ENCODE measurements at places on chromosomes 5 and 9. TPM values are rescaled to one million over a fixed set of nuclear protein-coding genes. Genes with fewer than 3 reads are reported as not detected.
A peak's percentile ranks its signal among the peaks of the same experiment; 100 is the strongest.

DNA sequence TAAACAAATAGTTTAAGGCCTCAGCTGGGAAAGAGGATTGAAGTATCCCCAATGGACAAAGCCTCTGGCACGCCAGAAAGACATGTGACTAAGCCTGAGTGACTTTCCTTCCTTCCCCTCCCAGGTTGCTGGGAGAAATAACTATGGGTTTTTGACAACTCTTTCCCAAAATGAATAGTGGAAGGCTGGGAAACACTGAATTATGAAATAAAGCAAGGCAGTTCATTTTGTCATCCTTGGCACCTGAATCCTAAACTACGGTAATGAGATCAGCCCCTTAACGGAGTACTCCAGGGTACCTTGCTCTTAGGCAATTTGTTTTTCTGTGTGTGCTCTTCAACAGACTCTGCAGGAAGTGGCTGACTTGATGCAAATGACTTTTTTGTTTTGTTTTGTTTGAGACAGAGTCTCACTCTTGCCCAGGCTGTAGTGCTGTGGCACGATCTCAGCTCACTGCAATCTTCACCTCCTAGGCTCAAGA, 75.2 kb downstream of the LMNB1 start:
- peak; percentile 62 for DNase-seq

DNA sequence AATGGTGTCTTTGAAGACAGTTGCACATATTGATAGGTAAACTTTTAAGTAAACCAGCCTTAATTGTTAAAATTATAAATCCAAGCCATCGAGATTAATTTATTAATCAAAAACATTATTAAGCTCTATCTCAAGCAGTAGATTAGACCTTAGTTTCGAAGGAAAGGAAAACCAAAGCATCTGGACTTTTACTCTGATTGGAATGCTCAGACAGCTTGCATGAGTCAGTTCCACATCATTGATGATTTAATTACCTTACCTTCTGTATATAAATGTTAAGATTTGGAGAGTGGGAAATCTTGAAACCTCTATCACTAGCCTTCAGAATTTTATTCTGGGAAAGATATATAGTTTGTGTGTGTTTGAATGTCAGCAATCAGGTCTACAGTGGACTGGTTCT, 23.9 kb downstream of the DCP2 start:
- DNase-seq: no peak

DNA sequence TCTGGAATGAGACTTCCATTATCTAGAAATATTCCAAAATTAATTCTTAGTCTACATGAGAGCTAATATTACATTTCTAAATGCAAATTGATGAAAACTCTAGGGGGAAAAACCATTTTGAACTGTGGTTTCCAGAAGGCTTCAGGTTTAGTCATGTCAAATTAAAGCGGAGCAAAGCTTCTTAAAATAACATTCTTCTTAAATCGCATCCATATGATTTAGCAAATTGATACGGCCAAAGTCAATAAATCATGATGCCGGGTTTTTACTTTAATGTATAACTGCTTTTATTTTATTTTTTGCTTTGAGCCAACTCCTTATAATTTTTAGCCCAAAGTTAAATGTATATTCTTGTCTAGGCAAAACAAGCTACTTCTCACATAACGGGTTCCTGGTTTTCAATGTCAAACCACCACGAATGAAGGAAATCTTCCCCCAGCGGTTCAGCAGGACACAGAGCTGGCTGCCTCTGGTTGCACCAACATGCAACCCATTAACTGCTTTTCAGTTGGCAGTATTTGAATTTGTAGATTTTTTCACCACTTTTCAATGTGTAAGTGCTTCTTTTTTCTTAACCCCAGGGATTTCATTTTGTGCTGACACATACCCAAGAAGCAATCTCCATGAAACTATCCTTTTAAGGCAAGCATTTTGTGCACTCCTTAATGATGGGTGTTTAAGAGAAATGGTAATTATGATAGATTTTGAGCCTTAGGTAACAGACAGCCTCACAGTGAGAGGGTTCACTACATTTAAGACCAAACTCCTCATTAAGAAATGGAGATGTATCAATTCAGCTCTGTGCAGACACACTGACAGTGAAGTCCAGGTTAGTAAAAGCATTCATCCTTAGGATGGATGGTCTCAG, 35.5 kb downstream of the EFNA5 start:
- no peak for DNase-seq

- DNase-seq: peak; percentile 86
Observed at GRCh38 chr5:100901821-100902341, 1.2 kb downstream of the ST8SIA4 start.

DNA sequence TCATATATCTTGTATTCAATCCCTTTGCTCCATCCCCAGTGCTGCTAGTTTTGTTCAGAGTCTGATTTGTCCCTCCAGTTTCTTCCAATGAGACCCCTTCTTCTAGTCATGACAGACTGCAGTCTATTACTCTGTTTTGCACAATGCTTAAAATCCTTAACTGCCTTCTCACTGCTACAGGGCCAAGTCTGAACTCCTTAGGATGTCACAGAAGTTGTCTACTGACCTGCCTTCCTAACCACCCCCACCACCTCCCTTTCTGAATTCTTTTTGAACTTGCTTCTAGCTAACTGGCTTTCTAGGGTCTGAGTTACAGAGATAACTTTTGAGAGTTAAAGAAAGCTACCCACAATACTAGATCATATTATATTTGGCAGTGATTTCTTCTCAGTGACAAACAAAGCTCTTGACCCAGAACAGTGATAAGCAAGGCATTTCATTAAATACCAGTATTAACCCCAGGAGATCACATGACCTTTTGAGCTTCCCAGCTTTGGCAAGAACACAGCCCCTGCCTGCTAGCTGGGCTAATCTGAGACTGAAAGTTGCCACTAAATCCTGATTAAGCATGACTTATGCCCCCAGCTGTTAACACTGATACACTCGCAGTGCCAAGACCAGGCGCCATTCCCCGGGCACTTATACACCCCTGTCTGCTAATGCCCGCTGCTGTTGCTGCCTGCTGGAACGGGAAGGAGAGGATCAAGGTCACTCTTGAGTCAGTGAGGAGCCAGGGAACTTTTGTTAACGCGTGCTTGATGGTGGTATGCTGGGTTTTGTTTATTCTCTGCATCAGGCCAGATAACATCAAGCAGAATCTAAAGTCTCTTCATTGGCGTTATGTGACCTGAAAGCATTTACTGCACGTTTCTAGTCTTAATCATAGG, 36.4 kb upstream of the ADAMTSL1 start:
- DNase-seq: peak; percentile 89

GRCh38 chr9:114002986-114003350, 75.1 kb downstream of the AMBP start:
- no peak for DNase-seq

GRCh38 chr9:132531710-132532570, 50.5 kb upstream of the BARHL1 start:
- DNase-seq: no peak

GRCh38 chr9:110016340-110016739, 191.6 kb downstream of the C9orf152 start:
- DNase-seq: peak; percentile 94

DNA sequence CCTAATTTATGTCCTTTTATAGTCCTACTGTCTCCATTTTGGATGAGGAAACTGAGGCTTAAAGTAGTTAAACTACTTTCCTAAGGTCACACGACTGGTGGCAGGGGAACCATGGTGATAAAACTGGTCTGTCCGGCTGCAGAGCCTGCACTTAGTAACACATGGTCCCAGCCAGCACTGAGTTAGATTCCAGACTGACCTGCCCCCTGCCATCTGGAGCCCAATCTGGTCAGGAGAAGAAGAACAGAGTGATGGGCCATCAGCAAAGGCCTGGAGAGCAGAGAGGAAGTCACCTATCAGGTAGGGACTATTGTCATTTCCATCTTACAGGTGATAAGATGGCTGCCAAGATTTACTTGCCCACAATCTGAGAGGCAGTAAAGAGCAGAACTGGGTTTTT, 86.6 kb upstream of the SLC25A48 start:
- no peak for DNase-seq

GRCh38 chr5:127097278-127097677, 24.0 kb upstream of the C5orf63 start:
- no peak for DNase-seq

DNA sequence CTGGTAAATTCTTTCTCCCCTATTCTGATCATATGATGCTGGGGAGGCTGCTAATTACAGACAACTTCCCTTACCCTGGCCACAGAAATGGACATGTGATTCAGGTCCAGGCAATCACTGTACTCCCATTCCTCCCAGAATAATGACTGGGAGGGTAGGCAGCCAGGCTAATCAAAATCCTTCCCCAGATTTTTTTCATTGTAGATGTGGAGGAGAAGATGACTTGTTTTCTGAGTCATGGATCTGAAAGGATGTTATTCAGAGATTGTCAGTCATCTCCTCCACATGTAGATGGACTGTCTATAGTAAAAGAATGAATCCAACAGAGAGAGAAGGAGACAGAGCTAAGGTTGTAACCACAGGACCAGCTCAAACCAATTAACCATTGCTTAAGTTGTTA, 123.9 kb upstream of the PUM3 start:
- DNase-seq: no peak

DNA sequence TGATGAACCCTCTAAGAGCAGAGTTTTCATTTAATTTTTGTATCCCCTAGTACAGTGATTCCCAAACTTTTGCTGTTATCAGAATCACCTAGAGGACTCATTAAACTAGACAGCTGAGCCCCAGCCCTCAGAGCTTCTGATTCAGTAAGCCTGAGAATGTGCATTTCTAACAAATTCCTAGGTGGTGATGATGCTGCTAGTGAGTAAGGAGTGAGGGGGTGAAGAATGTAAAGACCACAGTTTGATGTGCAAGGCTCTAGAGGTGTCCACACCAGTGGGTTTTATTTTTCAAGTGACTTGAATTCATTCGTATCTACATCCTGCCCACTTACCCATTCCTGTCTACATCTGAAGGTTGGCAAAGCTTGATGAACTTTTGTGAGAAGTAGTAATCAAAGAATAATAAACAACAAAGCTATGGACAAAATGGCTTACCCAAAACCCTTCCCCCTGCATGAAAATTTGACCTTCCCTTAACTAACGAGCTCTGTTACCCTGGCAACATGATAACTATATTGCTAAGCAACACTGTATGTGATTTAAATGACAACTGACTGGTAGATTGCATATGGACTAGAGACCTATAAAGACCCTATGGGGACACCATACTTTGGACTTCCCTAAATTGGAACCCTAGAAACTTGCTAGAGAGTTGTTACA, 35.2 kb downstream of the DTWD2 start:
- no peak for DNase-seq

GRCh38 chr9:15211815-15212495, 95.1 kb downstream of the TTC39B start:
- no peak for DNase-seq

GRCh38 chr5:5042806-5043205, 97.3 kb upstream of the ADAMTS16 start:
- DNase-seq: no peak

GRCh38 chr5:142821733-142822487, 51.7 kb downstream of the ARHGAP26 start:
- peak; percentile 77 for DNase-seq

GRCh38 chr5:128339585-128339984, 198.5 kb downstream of the FBN2 start:
- no peak for DNase-seq

- no peak for DNase-seq
Observed at GRCh38 chr5:30659417-30659816, 534.1 kb upstream of the CDH6 start.

GRCh38 chr5:170536525-170536924, 32.7 kb downstream of the KCNIP1 start:
- no peak for DNase-seq

- DNase-seq: no peak
Observed at GRCh38 chr9:81137976-81138568, 551.3 kb downstream of the TLE1 start.

DNA sequence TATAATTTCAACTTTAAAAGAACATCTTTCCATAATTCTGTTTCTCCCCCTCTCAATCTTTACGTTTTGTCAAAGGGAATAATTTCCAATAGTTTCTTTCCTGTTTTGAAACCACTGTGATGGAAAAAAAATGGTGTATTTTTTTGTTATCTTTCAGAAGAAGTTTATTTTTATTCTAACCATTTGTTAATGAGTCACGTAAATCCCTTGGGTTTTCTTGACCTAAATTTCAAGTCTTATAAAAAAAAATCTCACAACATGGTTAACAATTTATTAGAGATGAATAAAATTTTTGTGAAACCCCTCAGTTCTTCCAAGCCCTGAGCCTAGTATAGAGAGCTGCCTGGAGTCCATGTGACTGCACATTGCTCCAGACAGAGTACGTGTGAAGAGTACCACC, 106.1 kb upstream of the FBXL17 start:
- no peak for DNase-seq

- DNase-seq: no peak
Observed at GRCh38 chr9:119736491-119737454, 367.5 kb upstream of the BRINP1 start.

GRCh38 chr5:137461391-137462264, 37.5 kb downstream of the SPOCK1 start:
- DNase-seq: no peak

DNA sequence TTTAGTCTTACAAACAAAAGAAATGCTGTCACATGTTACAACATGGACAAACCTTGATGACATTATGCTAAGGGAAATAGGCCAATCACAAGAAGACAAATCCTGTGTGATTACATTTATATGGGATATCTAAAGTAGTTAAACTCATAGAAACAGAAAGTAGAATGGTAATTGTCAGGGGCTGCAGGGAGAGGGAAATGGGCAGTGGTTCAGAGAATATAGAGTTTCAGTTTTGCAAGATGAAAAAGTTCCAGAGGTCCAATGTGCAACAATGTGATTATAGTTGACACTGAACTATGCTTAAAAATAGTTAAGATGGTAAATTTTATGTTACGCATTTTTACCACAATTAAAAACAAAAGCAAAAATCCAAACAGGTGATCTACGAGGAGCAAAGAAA, 265.5 kb downstream of the NDUFS4 start:
- DNase-seq: no peak

DNA sequence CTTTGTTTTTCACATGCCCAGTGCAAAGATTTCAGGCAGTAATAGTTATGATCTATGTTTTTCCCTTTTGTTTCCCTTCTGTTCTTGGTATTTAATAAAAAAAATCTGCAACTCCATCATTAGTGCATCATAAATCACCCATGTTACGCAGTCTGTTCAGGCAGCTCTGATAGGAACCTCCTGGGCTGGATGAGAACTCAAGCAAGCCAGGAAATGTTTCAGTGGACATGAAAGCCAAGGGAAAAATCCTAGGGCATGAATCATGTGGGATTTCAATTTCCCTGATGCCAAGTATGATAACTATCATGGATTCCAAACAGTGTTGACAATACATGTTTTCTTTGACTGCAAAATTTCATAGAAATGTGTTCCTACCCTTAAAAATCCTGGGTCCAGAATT, 119.7 kb upstream of the TARS1 start:
- peak; percentile 98 for DNase-seq

Gene PAPPA
- total RNA-seq: 0.13 TPM

Gene SHISAL2B
- not detected for total RNA-seq

Gene GFI1B
- not detected for total RNA-seq

Gene STING1
- total RNA-seq: 127 TPM

Gene NEUROG1
- not detected for total RNA-seq

Gene OTP
- total RNA-seq: not detected

Gene MEGF10
- 0.21 TPM for total RNA-seq

Gene NR3C1
- total RNA-seq: 21.2 TPM

Gene SPATA31E1
- not detected for total RNA-seq

Gene SLC6A3
- not detected for total RNA-seq

Gene DEPDC1B
- total RNA-seq: 18.7 TPM

Gene ANKRD31
- total RNA-seq: not detected

Gene PCDHB3
- total RNA-seq: not detected

Gene PCDHGA4
- 3.0 TPM for total RNA-seq

Gene ABLIM3
- total RNA-seq: 42.1 TPM

Gene KIF4B
- total RNA-seq: 0.44 TPM

Gene FBP2
- total RNA-seq: not detected

Gene MAML1
- total RNA-seq: 30.1 TPM

Gene PRR7
- total RNA-seq: 6.5 TPM

Gene OSMR
- total RNA-seq: 12.8 TPM

Data from endothelial cell of umbilical vein (primary cell).